ENCODE measurements at places on chromosomes 1 and 21.

GRCh38 chr21:24785033-24785432 is 822.2 kb downstream of the MRPL39 start:
- DNase-seq = no peak

DNA sequence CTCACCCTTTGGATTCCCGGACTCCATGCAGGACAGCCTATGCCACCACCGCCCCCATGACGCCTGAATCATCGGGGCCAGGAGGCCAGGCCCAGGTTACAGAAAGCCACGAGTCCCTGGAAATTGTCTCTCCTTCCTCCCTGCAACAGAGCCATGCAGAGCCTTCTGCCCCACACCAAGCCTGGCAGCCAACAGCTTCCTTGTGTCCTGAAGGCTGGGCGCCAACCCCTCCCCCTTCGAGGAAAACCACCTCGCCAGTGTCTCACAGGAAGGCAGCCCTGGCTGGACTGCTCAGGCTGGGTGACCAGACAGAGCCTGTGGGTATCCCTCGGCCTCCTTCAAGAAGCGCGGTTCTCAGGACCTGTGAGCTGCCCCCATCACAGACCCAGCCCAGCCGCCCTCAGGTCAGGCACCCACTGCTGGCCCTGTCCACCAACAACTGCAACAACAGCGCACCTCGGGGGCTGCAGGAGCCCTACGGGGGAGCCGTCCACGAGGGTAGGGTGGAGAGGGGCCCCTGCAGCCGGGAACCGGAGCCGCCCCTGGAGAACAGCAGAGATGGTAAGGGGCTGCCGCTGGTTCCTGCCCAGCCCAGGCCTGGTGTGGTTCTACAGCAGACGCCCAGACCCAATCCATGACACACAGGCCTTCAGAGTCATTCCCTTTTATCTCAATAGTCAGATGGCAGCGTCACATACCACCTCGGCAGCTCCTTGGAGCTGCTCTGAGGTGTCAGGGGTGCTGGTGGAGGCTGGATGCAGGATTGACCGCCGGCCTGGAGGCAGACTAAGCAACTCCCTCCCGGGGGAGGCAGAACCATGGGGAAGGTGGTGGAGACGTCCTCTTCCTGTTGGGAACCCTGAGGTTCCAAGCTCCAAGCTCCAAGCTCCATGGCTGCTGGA is 23.7 kb downstream of the KIAA1614 start:
- DNase-seq = no peak

GRCh38 chr1:206111271-206111927 is 5.8 kb downstream of the AVPR1B start:
- no peak for DNase-seq

- DNase-seq = no peak
These were observed 22.7 kb downstream of the NCF2 start for GRCh38 chr1:183567584-183567983.

GRCh38 chr21:39265603-39266002 is 47.8 kb downstream of the BRWD1 start:
- no peak for DNase-seq

- DNase-seq = no peak
These were observed 15.4 kb downstream of the MPZL1 start for GRCh38 chr1:167737169-167737568.

DNA sequence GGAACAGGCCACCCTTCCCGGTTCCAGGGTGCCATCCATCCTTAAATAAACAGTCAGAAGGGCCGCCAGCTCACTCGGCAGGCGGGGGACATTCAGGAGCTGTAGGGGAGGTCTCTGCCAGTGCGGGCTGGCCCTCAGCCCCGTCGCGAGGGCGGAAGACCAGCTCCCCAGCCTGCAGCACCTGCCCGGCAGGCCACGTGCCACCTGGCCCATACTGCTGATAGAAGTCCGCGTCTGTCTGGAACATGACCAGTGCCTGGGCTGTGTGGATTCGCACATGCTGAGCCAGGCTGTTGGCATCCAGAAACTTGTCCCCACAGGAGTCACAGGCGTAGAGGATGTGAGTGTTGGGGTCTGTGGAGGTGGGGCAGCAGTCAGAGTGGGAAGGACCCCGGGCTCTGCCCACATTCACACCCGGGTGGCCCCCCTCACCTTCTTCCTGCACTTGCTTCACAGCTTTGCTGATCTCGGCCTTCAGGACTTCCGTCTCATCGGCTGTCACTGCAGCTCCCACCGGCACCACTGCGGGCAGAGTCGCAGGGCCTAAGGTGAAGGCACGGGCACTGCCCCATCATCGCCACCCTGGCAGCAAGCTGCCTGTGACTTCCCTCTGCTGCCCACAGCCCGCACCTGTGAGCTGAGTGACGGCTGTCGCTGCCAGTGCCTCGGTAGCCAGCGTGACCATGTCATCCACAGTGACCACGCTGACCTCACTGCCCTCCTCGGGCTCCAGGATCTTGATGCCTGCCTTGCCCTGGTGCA is 33.8 kb downstream of the ZBTB17 start:
- no peak for DNase-seq

- DNase-seq = no peak
These were observed 122.3 kb downstream of the DISC1 start for GRCh38 chr1:231748760-231749415.

DNA sequence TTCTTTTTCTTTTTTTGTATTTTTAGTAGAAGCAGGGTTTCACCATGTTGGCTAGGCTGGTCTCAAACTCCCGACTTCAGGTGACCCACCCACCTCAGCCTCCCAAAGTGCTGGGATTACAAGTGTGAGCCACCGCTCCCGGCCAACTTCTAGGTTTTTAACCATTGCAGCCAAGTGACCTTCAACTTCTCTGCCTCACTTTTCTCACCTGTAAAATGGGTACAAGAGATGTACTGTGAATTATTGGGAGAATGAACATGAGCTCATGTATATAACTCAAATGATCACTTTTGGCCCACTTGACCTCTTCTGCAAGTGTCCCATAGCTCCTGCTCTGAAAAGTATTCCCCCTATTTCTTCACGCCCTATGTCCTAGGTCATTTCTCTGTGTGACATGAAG is 11.8 kb upstream of the RPL11 start:
- no peak for DNase-seq

DNA sequence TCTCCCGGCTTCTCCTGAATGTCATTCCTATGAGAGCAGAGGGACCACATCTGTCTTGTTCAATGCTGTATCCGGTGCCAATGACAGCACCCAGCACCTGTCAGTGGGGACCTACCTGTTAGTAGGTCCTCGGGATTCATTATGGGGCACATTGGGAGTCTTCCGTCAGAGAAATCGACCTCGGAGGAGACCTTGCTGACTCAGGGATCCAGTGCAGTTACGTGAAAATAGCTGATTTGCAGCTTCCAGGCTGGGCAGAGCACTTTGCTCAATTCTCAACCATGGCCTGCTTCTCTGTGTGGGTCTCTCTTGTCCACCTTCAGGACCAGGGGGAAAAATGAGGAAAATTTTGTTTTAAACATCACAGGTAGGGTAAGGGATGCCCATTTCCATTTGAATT is 130.2 kb downstream of the PRDM2 start:
- DNase-seq = no peak

GRCh38 chr1:12600880-12601633 is 17.0 kb downstream of the DHRS3 start:
- DNase-seq = no peak

DNA sequence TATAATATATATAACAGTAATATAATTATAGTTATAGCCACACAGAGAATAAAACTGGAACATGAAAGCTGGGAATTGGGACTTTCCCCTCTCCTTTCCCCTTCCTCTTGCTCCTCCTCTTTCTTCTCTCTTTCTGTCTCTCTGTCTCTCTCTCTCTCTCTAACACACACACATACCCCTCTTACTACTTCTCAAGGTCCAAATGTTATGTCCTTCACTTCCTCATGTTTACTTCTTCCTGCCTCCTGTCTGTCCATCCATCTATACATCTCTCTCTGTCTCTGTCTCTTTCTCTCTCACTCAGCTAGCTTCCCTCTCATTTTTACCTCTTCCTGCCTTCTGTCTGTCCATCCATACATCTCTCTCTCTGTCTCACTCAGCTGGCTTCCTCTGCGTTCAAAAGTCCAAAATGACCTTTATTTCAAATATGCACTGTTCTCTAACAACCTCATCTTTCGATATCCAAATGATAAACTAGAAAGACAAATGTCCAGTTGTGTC is 261.1 kb downstream of the SIPA1L2 start:
- DNase-seq = no peak

- no peak for DNase-seq
These were observed 188.6 kb downstream of the HS2ST1 start for GRCh38 chr1:87103074-87103473.

GRCh38 chr21:14857529-14857928 is 207.3 kb downstream of the NRIP1 start:
- DNase-seq = no peak

- no peak for DNase-seq
These were observed 11.6 kb downstream of the MED18 start for GRCh38 chr1:28340221-28340974.

GRCh38 chr1:41589395-41589794 is 104.9 kb upstream of the EDN2 start:
- no peak for DNase-seq

DNA sequence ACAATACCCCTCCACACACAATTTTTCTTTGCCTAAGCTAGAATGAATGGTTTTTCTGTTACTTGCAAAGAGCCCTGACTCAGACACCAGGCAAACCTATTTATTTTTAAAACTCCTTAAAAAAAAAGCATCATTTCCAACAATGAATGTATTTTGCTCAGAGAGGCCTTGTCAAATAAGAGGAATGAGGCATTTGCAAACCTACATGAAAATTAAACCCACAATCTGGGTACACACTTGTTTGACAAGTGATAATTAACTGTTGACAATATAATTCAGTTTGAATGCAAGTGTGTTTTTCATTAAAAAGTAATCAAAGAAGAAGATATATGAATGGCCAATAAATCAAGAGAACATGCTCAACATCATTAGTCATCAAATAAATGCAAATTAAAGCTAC is 339.5 kb downstream of the PTPRU start:
- no peak for DNase-seq

DNA sequence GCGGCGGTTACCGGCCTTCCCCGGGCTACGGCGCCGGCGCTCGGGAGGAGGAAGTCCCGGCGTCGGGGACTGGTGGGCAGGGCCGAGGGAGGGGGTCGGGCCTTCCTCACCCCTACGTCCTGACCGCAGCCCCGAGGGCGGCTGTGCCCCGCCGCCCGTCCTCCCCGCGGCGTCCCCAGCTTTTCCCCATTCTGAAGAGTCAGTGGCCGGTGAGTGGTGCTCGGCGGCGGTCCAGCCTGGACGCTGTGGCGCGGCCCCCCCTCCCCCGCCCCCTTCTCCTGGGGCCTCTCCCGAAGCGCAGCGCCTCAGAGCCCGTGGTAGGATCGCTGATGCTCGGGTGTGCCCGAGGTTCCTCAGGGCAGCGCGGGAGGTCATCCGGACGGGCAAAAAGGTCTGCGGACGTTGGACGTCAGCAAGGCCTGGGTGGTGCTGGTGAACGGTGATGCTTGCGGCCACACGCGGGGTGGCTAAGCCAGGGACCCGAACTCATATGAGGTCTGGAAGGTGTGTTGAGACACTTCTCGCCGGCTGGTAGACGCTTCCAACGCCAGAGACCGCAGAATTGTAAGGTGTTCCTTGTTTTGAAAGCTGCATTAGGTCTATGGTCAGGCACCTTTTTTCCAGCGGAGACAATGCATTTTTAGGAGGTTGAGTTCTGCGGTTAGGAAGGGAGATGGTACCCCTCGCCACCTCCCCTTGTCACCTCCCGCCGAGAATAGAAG is 725 bp downstream of the SLC25A33 start:
- peak; percentile 70 for DNase-seq

DNA sequence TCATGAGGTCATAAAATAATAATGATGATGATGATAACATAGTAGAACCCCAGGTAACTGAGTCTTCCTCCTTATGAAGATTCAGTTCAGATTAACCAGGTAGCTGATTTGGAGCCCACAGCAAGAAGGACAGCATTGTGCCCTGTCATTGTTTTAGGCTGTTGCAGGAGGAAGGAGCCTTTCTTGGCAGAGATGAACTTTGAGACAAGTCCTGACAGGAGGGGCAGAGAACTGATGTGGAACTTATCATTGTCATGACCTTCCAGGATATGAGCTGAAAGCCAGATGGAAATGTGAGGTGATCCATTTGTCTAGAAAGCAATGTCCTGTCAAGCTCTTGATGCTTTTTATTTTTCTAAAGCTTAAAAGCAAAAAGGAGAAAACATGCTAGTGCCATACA is 132.6 kb upstream of the COA6 start:
- DNase-seq = no peak

GRCh38 chr1:228021355-228022030 is 14.7 kb downstream of the WNT3A start:
- DNase-seq = no peak

DNA sequence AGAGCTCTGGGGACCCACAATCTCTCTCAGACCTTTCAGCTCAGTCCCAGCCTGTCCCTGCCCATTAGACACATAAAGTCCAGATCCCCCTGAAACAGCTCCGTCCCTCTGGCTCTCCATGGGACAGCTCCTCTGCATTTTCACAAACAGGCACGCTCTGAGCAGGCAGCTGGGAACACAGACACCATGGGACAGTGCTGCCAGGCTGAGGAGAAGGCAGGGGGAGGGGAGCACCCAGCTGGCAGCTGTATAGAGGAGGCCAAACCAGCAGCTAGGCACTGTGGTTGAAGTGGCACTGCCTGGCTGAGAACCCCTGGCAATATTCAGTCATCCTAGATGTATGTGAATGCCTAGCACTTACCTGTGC is 2.0 kb downstream of the TMEM63A start:
- DNase-seq = no peak

GRCh38 chr21:33858667-33859372 is 56.8 kb downstream of the ATP5PO start:
- no peak for DNase-seq

DNA sequence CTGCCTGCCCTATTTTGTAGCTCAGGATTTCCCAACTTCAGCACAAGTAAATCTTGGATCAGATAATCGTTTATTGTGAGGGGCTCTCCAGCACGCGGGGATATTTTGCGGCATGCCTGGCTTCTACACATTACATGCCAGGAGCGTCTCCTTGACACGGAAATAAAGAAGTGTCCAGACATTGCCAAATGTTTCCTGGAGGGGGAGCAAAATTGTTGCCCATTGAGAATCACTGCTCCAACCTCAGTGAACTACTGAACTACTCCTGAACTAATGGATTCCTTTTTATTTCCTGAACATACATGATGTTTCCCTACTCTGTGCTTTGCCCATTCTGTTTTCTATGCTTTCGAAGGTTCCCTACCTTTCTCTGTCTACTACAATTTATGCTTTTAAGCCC is 1359.1 kb upstream of the ADGRL2 start:
- no peak for DNase-seq

DNA sequence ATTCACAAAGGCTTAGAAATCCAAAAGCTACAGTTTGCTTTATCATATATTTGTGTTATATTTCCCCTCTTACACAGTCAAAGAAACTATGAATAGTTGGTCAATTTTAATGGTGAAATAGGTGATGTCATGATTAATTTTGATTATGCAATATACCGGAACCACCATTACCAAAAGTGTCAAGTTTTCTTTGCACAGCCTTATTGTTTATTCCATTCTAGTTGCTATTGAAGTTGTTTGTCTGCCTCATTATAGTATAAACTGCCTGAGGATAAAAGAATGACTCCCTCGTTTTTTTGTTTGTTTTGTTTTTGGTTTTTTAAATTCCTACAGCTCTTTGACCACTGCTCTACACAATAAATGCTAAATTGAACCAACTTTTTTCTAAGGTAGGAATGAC is 690.6 kb upstream of the ZP4 start:
- no peak for DNase-seq

GRCh38 chr1:87652176-87652575 is 323.5 kb downstream of the LMO4 start:
- DNase-seq = no peak

- DNase-seq = no peak
These were observed 47.3 kb downstream of the ITGB3BP start for GRCh38 chr1:63475761-63476160.
